ENCODE measurements at places on chromosomes 3 and 15.

DNA sequence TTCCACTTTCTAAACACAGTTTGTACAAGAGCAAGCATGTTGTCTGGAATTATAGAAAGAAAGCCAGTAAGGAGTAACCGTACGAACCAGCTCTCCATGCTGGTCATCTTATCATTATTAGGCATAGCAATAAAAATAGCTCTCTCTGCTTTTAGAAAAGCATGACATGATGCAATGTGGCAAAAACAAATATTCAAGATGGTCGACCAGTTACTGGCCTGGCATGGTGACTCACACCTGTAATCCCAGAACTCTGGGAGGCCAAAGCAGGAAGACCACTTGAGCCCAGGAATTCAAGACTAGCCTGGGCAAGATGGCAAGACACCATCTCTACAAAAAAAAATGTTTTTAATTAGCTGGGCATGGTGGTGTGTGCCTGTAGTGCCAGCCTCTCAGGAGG is 2.6 kb upstream of the MAP4 start:
- no peak for DNase-seq

GRCh38 chr3:79976466-79976865 is 208.7 kb upstream of the ROBO1 start:
- DNase-seq, result no peak

DNA sequence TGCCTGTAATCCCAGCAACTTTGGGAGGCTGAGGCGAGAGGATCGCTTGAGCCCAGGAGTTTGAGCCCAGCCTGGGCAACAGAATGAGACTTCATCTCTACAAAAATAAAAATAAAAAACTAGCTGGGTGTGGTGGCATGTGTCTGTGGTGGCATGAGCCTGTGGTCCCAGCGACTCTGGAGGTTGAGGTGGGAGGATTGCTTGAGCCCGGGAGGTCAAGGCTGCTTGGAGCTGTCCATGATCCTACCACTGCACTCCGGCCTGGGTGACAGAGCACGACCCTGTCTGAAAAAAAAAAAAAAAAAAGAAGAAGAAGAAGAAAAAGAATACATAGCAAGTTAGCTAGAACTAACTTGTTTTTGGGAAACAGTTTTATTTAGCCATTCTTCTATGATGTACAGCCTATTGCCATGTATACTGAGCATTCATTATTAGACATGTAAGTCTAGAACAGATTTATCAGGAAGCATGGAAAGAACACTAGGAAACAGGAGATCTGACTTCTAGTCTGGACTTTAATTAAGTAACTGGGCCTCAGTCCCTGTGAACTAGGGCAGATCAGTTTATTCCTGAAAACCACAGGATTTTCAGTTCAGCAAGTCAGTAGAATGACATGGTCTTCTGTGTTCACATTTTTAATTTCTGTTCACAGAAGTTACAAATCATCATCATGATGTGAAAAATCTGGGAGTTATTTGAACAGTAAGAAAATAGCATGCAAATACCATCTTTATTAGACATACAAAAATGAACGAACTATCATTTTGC is 65.5 kb downstream of the KAT2B start:
- DNase-seq, result no peak

DNA sequence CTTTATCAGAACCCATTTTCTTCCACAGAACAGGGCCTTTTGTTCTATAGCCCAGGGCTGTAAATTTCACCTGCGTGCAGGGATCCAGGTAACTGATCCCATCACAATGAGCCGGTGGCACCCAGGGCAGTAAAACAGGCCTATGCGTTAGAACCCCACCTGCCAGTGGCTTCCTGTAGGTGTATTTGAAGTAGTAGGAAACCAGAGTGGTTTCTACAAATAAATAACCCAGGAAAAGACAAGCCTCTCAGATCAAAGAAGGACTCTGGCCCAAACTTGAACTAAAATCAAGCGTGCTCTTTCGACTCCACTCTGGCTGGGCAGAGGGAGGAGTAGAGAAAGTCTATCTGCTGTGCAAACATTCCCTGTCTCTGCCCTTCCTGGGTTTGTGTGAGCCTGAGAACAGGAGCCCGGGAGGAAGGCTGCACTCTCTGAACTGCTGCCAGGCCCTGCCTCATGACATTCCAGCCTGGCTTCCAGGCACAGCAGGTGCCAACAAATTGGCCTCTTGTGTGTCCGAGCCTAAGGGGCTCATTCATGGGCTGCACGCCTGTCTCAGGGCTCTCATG is 77.7 kb downstream of the CEMIP start:
- no peak for DNase-seq

- DNase-seq, result peak; percentile 32
Observed at GRCh38 chr3:184186184-184186901, at the start of gene ABCF3. ABCF3 (plus strand) TSS chr3:184186199; CDS start chr3:184186208, 9 bp downstream.

GRCh38 chr3:147518465-147518864 is 109.3 kb downstream of the ZIC1 start:
- no peak for DNase-seq

DNA sequence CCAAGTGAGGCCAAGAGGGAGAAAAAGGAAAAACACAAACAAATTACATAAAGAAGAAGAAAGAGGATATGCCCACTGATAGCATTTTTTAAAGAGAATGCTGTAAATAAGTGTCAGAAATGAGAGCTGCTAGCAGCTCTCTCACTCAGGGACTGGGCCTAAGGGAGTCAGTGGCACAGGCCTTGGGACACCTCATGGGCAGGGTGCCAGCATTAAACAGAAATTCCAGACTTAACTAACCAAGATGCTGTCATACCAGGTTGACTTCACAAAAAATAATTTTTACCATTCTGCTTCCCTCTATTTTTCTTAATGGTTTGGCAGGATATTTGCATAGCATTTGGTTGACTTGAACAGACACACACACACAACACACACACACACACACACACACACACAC is 92.3 kb upstream of the ADAMTSL3 start:
- DNase-seq, result peak; percentile 18

GRCh38 chr15:48802257-48802656 is 8.6 kb downstream of the CEP152 start:
- no peak for DNase-seq

GRCh38 chr3:127967316-127967715 is 52.3 kb downstream of the KBTBD12 start:
- DNase-seq, result no peak

DNA sequence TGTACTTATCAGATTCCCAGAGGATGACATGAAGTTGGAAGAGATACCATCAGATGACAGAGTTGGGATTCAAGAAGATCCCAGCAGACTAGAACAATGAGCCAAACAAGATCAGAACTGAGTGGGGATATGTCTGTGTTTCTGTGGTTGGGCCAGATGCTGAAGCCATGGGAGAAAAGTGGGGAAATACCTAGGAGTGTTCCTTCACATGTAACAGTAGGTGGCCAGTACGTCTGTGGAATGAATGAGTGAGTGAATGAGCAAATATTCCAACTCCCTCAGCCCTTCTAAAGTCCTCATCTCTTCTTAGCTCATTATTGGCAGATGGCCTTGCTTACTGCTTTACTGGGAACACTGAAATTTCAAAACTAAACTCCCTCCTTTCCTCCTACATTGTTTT is 32.2 kb upstream of the GREM1 start:
- DNase-seq, result no peak

DNA sequence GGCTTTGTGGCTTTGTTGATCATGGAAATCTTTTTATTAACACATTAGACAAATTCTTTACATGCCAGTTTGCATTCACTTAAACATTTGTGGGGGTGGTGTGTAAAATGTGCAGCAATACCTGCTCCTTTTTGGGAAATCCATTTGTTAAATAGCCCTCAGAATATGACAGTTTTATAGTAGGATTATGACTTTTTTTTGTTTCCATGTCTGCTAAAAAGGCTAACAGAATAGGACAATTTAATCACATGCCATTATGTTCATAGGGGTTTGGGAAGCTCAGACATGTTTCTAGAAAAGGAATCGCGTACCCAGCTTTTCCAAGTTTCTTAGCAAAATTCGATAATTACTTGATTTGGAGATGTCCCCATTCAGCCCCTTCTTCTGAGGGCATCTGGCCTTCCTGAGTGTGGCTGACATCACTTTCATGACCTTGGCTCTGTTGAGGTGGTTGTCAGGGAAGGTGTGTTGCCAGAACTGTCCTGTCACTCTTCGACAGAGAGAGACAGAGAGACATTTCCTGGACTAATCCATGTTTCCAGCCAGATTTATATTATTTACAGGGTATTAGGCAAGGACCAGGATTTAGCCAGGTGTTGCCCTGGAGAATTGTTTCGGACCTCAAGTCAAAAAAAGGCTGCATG is 126.4 kb downstream of the PTPRG start:
- DNase-seq, result no peak

DNA sequence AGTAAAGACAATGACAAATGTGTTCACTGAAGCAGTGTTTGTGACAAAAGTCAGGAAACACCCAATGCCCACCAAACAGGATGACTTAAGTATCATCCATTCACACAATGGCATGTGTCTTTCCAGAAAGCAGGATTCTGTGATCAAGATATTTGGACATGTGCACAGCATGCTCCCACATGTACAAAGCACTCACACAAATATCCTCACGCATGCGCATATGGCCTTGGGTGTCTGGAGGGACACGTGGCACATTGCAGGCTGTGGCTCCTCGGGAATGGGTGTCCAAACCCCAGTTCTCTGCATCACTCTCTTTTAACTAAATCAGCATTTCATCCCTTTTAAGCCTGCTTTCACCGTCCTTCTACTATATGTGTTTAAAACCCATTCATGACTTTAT is 130.5 kb downstream of the KLF13 start:
- no peak for DNase-seq

GRCh38 chr15:22949074-22949547 is 31.1 kb downstream of the CYFIP1 start:
- DNase-seq, result peak; percentile 22

DNA sequence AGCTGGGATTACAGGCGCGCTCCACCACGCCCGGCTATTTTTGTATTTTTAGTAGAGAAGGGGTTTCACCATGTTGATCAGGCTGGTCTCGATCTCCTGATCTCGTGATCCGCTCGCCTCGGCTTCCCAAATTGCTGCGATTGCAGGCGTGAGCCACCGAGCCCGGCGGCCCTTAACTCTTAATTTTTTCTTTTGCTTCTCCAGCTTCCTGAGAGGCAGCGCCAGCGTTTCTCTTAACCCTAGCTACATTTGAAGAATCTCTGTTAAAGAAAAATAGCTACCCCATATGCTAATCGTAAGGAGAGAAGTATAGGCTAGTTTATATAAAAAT is 465 bp upstream of the GK5 start:
- no peak for DNase-seq

DNA sequence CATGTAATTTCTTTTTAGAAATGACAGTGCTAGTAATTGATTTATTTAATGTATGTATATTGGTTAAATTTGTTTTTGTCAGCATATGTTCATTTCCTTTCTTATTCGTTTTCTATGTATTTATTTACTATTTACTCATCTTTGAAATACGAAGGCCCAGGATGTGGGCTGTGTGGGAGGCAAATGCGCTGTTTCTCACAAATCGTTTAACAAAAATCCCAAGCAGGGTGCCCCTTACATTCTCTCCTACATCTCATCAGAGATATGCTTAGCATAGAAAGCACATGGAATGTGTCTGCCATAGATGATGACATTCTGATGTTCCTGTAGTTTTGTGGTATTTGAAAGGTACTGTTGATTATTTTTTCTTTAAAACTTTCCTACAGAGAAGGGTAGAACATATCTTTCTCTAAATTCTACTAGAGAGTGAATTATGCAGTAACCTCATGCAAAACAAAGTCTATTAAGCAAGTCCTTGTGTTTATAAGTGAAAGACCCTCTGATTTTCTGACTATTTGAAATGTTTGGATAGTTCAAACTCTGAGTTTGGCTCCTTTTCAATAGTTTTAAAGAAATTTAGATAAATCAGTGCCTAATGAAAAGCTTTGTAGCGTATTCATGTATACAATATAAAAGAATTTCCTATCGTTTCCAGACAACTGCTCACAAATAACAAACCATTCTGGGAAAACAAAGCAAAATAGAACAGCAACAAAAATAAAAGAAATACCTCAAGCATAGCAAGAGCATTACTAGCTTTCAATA is 111.1 kb upstream of the VGLL3 start:
- no peak for DNase-seq

DNA sequence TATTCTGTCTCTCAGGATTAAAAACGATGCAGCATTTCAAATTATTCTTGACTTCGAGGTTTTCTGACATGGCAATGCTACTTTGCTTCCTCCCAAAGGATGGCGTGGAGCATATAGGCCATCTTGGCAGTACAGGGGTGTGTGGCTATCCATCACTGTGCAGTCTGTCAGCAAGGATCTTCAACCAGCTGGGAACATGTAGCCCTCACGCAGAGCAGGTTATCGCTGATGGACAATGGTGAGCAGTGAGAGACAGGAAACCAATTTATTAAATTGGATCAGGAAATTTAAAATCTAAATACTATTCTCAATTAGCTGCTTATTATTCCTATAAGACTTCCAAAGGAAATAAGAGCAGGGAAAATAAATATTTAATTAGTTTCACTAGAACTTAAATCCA is 615.3 kb downstream of the OTOL1 start:
- no peak for DNase-seq

DNA sequence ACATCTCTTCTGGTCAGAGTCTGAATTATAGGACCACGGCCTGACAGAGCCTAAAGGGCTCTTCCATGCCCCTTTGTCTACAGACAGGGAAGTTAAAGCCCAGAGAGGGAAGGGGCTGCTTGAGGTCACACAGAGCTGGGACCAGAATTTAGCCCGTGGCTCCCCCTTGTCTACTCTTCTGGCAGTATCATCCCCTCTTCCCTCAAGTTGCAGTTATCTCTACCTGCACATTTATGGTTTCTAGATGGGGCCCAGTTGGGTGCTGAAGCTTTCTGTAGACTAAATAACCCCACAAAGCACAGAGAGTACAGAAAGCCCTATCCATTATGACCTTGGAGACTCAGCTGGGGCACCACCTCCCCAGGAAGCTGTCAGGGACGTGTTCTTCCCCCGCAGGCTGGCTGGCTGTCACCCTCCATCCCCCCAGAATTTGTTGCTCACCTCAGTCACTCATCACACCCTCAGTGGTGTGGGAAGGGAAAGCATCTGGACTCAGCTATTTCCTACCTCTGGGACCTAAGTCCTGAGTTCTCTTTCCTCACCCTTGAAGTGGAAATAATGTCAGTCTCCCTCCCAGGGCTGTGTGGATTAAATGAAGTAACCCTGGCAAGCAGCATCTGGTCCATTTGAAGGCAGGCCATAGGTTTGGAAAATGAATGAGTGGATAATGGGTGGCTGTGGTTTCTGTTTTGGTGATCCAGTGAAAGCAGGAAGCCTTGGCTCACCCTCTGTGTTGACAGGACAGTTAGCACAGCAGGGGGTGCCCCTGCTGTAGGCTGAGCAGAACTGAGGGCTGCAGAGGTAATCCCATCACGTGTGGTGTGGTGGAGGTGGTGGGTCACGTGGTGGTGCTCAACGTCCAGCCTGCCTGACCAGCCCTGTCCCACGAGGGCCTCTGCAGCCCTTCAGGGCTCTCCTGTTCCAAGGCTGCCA is 16.3 kb downstream of the ACOX2 start:
- DNase-seq, result no peak

- no peak for DNase-seq
Observed at GRCh38 chr3:19190126-19190525, 41.8 kb downstream of the KCNH8 start.

GRCh38 chr3:32276279-32276841 is 37.9 kb downstream of the CMTM8 start:
- peak; percentile 31 for DNase-seq

Data from inflammatory macrophage treated with lipopolysaccharide for 1 hour (primary cell).